ENCODE measurements at places on chromosomes 16 and 17.

- DNase-seq: peak; percentile 50
Observed at GRCh38 chr17:6677158-6677831, 25.7 kb downstream of the C17orf100 start.

GRCh38 chr17:42928714-42929496 lies 28.3 kb downstream of the G6PC1 start:
- DNase-seq: peak; percentile 70

DNA sequence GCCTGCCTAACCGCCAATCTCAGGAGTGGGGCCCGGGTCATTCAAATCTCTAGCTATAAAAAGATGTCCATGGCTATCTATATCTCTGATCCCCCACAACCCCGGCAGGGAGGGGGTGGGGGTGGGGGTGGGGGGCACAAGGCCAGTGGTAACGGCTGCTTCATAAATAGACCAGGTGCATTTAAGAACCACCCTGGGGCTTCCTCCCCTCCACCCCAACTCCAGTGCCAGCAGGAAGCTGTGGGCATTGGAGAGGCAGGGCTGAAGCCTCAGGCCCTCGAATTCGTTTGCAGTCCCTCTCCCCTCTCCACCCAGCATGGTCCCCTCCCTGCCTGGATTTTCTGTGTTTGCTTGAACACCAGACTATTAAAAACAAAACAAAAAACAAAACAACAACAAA lies 56.0 kb downstream of the RAP1GAP2 start:
- no peak for DNase-seq

DNA sequence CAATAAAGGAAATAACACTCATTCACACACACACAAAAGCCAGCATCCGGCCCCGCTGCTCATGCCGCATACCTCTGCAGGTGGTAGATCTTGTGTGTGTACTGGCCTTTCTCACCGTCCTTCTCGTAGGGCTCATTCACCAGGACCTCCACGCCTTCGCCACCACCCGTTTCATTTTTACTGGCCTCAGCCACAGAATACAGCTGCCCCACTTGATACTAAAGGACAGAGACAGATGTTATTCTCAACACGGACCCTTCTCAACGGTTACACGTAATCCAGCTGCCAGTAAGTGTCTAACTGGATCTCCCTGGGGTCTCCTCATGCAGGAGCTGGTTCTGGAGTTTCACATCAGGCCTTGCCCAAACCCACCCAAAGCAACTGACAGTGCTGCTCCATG lies 9.7 kb downstream of the PITPNA start:
- no peak for DNase-seq

GRCh38 chr17:46782250-46782953 lies 36.1 kb downstream of the WNT3 start:
- peak; percentile 37 for DNase-seq

GRCh38 chr17:77184474-77184873 lies 43.7 kb downstream of the SEC14L1 start:
- DNase-seq: peak; percentile 58

GRCh38 chr17:82780195-82780594 lies 28.3 kb downstream of the TBCD start:
- no peak for DNase-seq

DNA sequence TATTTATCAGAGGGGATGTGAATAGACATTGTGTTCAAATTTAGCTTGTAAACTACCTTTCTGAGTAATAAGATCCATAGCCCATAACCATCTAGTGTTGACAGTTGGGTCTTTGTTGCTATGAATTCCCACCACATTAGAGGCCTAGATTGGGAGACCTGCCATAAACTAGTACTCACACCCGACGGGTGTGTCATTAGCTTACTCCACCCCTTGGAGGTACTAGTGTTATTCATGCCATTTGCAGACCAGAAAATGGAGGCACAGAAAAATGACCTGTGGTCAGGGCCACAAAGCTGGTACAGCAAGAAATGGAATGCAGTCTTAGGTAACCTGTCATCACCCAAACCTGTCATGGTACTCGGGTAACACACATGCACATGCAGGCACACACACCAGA lies 41.3 kb upstream of the BCAR1 start:
- no peak for DNase-seq

- DNase-seq: peak; percentile 36
Observed at GRCh38 chr16:969508-970385, 1.0 kb downstream of the LMF1 start.

DNA sequence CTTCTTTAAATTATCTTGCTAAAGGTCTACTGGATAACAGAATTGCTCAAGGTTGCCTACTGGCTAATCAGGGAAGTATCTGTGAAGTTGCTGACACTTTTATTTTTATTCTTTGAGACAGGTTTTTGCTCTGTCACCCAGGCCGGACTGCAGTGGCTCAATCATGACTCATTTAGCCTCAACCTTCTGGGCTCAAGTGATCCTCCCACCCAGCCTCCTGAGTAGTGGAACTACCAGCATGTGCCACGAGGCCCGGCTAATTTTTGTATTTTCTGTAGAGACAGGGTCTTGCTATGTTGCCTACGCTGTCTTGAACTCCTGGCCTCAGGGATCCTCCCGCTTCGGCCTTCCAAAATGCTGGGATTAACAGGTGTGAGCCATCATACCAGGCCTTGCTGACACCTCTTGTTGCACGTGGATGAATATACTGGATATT lies 43.1 kb downstream of the GLG1 start:
- DNase-seq: no peak

- DNase-seq: peak; percentile 13
Observed at GRCh38 chr16:46801428-46802049, 29.4 kb downstream of the C16orf87 start.

Measured in fibroblast of skin of scalp (primary cell).